ENCODE measurements at places on chromosomes 6 and 20.

DNA sequence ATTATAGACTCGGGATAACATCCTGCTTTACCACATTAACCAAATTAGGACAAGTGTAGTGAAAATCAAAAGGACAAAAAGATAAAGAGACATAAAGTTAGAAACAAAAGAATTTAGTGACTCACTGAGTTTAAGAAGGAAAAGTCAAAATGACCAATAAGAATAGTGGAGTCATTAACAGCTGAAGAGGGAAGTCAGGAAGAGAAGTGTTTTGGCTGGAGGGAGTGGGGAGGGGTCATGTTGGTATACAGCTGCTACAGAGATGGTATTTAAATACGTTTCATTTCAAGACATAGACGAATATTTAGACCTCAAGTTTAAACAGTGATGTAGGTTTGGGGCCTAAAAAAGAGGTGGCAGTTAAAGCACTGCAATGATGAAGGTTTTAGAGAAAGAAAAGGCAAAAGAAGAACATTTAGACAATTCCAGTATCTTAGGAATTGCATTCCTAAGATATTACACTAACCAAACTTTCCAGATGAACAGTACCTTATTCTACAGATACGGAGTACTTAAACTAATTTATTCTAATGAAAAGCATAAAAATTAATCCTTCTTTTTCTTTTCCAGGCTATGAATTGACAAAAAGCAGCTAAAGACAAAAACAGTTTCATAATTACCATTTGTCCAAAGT is 10.6 kb downstream of the FKBP5 start:
- no peak for DNase-seq

- DNase-seq = no peak
Measured at GRCh38 chr6:69820018-69820417, 23.2 kb upstream of the LMBRD1 start.

DNA sequence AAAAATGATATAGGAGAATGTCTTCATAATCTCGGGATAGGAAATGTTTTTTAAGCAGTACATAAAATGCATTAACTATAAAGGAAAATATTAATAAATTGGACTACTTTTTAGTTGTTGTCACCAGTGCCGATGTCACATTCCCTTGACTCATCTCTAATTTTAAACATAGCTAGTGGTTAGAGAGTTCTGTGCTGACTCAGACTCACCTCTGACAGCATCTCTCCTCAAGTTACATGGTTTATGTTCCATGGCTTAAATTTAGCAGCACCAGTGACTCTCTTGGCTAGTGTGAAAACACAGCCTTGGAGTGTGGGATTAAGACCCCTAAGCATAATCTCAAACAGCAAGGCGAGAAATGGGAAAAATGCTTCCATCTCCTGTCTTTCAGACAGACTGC is 311.8 kb upstream of the MMS22L start:
- no peak for DNase-seq

DNA sequence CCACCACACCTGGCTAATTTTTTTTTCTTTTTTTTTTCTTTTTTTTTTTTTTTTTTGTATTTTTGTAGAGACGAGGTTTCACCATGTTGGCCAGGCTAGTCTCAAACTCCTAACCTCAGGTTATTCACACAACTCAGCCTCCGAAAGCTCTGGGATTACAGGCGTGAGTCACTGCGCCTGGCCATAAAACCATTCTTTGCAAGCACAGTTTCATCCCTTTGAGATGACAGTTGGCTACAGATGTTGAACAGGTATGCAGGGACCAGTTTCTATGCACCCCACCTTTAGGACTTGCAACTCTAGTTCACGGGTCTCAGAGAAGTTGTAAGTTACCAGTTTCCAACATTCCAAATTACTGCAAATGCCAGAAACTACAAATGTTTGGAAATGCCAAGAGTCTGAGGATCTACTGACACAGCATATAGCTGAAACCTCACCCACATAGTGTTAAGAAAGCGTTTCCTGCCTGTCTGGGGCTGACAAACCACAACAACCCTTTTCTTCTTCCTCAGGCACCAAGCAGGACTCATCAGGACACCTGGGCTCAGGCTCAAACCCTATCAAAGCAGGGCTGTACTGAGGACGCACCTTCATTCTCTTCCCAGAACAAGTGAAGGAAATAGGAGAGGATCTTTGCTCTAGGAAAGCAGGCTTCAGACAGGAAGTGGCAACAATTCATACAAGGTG is 22.9 kb downstream of the ARHGAP18 start:
- no peak for DNase-seq

DNA sequence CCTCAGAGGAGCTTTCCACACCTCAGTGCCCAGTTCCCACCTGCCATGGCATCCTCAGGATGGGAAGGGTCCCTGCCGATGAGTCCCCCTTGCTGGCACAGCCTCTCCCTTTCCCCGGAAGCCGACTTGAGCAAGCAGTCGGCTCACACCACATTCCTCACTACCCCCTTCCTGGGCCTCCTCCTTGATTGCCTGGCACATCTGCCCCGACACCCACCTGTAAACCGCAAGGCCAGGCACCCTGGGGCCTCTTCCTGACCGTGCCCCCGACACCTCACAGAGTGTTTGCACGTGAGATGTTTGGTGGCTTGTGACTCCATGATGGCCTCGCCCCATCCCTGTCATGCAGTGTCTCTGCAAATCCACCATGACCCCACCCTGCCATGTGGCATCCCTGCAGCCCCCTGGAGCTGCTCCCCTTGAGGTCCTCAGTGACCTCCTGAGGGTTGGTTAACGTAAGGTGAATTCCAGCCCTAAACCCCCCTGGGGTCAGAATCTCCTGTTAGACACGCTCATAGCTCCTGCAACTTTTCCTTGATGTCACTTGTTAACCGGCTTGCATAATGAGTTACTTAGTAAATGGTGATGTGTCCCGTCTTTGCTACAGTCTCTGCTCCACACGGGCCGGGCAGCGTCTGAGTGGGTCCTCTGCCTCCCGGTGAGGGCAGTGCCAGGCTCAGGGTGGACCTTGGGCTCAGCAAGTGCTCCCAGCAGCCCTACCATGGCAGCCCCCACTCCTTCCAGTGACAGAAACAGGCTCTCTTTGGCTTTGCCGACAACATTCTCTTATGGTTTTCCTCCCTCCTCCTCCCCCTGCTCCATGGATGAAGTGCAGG is 115.9 kb upstream of the FRMD1 start:
- DNase-seq = no peak

DNA sequence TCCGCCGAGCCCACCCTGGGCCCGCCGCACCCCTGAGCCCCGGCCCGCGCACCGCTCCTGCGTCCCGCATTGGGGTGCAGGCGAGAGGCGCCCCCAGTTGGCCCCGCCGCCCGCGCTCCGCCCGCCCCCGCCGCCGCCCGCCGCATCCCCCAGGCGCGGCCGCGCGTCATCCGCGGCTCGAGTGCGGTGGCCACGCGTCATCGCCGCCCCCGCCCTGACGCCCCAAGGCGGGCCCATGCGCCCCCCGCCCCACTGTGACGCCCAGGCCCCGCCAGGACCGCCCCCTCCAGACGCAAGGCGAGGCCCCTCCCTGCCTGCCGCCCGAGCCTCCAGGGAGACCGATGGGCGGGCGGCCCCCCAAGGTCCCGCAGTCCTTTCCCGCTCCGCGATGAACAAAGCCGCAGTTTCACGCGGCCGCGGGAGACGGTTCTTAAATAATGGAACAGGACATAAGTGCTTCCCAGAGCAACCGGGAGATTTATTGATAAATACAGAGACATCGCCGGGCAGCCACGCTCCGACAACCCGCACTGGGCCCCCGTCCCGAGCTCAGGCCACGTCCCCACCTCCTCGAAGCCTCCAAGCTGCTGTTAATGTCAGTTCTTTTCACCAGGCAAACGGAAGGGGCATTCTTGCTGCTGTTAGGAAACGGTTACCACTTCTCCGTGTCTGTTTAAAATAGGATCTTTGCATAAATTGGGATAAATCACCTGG is at the start of gene ANKRD60:
Gene ANKRD60, minus strand, starts transcription at position 170 of the 714 bp plus-strand sequence. Its CDS starts 0 bp downstream, at position 170.
- no peak for DNase-seq

- DNase-seq = no peak
Measured at GRCh38 chr6:52820198-52820597, 16.6 kb upstream of the GSTA1 start.

DNA sequence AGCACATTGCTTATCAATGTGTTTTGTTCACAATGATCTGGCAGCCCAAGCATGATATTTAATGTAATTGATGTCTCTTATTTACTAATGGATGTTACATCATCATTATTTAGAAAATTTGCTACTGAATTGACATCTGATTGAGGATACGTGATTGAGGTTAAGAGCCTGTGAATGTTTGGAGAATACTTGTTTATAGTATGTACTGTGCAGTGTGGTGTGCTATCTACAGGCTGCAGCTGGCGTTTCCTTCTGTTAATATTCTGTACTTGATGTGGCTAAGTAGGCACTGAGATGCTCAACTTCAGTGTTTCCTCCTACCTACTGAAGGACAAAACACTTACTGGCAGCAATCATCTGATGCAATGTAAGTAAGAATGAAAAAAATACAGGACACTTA is 709.6 kb upstream of the FLRT3 start:
- no peak for DNase-seq

- DNase-seq = no peak
Measured at GRCh38 chr20:63554361-63555278, 661 bp downstream of the FNDC11 start.

- no peak for DNase-seq
Measured at GRCh38 chr6:93827728-93828127, 408.4 kb upstream of the EPHA7 start.

DNA sequence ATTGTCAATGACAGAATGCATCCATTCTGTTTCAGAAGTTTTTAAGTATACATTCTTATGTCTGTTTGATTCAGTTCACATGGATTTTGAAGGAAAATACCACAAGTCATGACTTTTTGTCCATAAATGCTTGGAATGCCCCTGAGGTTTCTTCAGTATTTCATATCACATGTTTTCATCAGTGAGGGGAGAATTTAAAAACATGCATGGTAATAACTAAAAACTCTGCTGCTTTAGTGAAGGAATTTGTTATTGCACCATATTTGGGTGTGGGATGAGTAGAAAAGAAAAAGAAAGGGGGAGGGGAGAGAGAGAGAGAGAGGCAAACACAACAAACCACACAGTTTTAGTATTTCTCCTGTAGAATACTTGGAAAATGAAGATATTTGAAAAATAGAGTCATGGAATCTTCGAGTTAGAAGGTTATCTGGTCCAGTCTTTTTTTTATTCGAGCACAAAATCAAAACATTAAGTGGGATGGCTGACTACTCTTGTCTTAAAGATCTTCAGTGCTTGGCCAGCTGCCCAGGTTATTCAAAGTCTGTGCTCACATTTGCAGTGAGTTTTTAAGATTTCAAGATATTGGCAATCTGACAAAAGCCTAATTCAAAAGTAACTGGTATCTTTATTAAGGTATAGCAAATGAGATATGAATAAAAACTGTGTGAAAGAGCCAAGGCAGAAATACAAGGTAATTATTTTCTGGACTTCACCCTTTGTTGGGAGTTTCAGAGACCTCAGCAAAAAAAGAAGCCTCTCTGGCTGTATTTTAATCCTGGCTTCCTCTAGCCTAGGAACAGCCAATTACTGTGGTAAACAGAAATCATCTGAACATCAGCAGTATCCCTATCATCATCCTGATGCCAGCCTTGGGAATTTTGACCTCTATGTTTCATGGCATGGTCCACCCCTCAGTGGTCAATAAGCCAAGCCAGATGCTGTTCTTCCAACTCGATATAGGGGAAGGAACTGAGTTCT is 687.9 kb upstream of the CITED2 start:
- DNase-seq = no peak

GRCh38 chr6:25229671-25230321 is 49.4 kb upstream of the CARMIL1 start:
- no peak for DNase-seq

DNA sequence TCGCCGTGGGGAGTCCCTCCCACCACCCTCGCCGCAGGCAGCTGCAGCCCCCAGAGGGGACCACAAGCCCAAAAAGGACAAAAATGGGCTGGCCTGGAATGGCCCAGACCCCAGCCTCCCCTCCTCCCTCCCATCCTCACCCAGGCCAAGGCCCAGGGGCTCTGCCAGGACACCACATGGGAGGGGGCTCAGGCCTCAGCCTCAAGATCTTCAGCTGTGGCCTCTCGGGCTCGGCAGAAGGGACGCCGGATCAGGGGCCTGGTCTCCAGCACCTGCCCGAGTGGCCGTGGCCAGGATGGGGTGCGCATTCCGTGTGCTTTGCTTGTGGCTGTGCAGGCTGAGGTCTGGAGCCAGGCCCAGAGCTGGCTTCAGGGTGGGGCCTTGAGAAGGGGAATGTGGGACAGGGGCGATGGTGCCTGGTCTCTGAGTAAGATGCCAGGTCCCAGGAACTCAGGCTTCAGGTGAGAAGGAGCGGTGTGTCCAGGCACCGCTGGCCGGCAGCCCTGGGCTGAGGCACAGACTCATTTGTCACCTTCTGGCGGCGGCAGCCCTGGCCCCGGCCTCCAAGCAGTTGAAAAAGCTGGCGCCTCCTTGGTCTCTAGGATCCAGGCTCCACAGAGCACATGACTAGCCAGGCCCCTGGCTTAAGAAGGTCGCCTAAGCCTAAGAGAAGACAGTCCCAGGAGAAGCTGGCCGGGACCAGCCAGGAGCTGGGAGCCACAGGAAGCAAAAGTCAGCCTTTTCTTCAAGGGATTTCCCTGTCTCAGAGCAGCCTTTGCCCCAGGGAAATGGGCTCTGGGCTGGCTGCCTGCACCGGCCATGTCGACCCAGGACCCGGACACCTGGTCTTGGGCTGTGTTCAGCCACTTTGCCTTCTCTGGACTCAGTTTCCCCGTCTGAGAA is 35.2 kb upstream of the MRGBP start:
- DNase-seq = no peak

DNA sequence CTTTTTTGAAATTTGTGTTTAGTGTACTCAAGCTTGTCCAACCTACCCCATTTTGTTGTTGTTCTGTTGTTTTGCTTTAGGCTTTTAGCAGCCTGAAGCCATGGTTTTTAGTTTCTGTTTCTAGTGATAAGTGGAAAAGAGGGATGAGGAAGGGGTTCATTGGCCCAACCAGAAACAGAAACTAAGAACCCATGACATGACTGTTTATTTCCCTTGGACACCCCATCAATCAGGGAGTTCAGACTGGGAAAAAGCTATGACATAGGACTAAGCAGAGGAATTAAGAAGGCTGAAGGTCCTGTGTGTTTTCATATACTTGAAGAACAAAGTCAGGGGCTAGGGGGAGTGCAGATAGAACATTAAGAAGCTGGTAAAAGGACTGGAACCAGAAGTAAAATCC is 194.5 kb upstream of the THEMIS start:
- no peak for DNase-seq

DNA sequence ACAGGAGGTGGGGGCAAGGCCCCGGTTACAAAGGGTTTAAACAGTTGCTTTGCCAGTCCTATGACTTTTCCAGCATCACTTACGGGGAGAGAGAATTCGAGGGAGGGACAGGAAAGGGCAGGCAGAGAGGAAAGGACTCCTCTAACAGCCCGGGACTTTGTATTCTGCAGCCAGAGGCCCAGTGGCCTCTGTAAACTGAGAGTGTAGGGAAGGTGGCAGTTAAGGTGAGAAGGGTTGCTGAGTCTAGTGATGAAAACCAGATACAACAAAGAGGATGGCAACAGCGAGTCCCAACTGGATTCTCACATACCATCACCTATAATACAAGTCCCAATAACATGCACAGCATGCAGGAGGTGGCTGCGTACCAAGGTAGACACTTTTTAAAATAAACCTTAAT is 13.5 kb downstream of the PLAGL2 start:
- no peak for DNase-seq
